Endothelial cell of umbilical vein (primary cell): ENCODE measurements at places on chromosomes 1 and 21.
A peak's percentile ranks its signal among the peaks of the same experiment; 100 is the strongest.

DNA sequence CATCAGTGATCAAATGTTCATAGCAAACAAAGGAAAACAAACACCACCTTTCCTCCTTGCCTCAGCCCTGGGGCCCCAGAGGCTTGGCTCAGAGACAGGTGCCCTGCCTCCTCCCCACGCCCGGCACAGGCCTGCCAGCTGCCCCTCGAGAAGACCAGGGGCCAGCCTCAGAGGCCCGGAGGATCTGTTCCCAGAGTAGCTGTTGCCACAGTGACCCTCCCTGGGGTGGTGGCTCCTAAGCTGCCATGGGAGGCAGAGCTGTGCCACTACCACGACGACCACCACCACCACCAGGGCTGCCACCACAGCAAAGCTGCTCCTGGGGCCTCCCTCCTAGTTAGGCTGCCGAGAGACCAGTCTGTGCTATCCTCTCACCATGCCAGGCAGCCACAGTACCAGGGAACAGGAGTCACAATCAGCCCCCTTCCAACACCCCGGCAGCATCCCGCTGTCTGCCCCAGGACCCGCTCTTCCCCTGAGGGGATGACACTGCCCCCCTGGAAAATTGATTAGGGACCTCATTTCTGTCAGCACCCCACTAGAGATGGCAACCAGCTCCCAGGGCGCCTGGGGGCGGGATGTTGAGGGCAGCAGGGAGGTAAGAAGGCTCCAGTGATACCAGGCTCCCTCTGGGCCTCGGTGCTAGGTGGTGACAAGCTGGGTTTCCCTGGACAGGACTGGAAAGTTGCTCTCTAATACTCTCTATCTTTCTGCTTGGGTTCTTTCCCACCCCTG lies 30.5 kb downstream of the KCNC4 start:
- no peak for DNase-seq

DNA sequence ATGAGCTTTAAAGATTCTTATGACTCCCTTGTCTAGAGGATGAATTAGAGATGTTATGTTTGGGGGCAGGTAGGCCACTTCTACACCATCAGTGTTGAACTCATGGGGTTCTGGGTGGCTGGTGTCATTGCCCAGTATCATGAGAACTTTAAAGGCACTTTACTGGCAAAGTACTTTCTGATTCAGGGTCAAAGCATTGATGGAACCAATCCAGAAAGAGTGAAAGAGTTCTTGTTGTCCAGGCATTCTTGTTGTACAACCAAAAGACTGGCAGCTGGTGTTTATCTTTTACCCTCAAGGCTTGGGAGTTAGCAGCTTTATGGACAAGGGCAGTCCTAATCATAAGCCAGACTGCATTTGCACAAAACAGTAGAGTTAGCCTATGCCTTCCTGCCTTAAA lies 673.0 kb downstream of the USP25 start:
- DNase-seq, result peak; percentile 55

- DNase-seq, result no peak
Observed at GRCh38 chr1:119743308-119743707, 25.4 kb downstream of the HMGCS2 start.

- no peak for DNase-seq
Observed at GRCh38 chr1:161177936-161178244, 583 bp upstream of the B4GALT3 start.

- no peak for DNase-seq
Observed at GRCh38 chr1:33142483-33143064, 39.3 kb downstream of the TRIM62 start.
